ENCODE measurements at places on chromosomes 16 and 17.

DNA sequence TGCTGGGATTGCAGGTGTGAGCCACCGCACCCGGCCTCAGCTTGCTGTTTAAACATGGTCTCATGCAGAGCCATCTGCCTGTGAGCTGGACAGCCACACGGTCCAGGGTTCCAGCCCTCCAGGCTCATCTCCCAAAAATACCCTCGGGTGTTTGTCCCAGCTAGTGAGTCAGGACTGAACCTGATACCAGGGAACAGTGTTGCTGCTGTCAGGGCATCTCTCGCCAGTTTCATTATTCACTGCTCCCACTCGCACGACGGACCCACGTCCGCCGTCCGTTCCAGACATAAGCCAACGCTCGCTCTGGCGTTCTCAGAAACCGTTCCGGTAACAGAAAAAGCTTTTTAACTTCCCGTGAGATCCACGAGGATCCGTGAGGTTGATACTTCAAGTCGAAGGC, 77.6 kb downstream of the NXN start:
- DNase-seq = no peak

- DNase-seq = no peak
Measured at GRCh38 chr16:50740736-50741135, 1.1 kb upstream of the CYLD start.

- no peak for DNase-seq
Measured at GRCh38 chr16:82094942-82095540, 60.0 kb downstream of the HSD17B2 start.

GRCh38 chr17:36127199-36127893, 23.7 kb downstream of the CCL4 start:
- DNase-seq = no peak

DNA sequence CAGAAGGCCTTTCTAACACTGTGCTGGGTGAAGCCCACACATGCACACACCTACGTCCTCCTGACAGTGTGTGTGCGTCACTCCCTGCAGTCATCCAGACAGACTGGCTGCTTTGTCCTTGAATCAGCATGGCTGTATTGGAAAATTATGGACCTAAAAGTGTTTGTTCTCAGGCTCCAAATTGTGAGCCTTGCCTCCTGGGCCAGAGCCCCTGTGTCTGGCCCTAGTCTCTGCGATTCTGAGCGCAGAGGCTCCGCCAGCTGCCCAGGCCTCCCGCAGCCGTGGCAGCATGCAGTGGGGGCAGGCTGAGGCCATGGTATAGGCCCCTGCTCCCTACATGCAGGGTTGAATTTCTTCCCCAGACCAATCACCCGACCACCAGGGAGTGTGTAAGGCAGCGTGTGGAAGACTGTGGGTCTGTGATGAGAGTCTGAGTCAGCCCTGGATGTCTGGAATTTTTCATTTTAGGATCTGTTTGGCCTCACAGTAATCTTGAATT, 166.9 kb downstream of the LGALS9B start:
- DNase-seq = peak; percentile 64

- DNase-seq = peak; percentile 68
Measured at GRCh38 chr17:39139161-39139511, 12.3 kb downstream of the PLXDC1 start.

DNA sequence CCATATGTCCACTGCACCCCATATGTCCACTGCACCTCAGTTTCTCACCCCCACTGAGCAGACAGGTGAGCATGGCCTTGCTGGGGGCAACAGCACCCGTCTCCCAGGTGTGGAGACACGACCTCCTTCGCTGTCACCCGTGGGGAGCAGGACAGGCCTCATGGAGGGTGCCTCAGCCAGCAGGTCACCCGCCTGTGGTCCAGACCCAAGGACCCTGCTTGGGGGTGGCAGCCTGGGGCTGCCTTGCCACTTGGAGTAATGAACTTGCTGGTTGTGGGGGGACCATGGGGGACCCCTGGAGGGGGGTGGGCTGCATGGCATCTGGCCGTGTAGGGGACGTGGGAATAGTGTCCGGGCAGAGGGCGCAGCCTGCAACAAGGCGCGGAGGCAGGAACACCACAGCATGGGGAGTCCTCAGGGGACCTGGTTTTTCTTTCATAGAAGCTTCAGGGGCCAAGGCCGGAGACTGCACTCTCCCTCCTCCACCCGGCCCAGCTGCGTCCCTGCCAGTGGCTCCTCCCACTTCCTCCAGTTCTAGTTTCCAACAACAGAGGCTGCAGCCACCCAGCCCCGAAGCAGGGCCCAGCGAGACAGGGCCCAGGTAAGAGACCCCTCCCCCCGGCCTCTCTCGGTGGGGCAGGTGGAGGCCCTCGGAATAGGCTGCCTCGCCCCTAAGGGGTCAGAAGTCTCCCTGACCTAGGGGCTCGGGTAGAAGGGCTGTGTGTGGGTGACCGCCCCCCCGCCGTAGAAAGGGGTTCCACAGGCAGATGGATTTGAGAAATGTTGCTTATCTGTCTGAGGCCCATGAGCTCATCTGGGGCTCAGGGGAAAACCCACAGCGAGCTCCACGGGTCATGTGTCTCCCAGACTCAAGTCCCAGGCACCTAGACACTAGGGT, at the start of gene NHLRC4:
Gene NHLRC4, plus strand, starts transcription at position 531 of the 898 bp plus-strand sequence. CDS start 1,043 bp downstream, outside the sequence.
- DNase-seq = no peak

DNA sequence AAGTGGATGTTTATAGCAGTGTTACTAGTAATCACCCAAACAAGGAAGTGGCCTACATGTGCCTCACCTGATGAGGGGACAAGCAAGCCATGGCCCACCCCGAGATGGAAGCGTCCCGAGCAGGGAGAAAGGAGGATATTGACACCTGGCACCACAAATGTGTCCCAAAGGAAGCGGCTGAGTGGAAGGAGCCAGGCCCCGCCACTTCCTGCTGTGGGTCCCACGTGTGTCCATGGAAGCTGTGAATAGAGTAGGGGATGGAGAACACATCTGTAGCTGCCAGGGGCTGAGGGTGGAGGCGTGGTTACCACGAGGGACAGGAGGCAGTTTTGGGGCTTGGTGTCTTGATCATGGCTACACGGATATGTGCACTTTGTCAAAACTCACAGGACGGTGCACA, 49.2 kb downstream of the KCNJ12 start:
- no peak for DNase-seq

DNA sequence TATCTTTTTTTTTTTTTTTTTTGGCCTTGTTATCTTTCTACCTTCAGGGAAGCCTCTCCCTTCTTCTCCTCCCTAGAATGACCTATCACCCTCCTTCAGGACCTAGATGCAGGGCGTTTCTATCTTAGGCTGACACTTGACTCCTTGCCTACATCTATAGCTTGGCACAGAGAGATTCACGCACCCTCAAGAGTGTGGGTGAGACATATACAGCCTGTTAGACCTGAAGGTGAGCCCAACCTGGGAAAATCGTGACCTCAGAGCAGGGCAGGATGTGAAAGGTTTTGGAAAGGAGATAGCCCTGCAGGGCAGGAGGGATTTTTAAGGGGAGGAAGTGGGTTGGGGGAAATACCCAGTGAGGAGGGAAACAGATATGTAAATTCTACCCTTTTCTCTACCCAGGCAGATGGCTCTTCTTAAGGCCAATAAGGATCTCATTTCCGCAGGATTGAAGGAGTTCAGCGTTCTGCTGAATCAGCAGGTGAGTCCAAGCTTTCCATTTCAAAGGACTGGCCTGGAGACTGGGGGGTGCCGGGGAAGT, at the start of gene AHSP:
Gene AHSP, plus strand, starts transcription at position 167 of the 541 bp plus-strand sequence. Its CDS starts 240 bp downstream, at position 407.
- no peak for DNase-seq

DNA sequence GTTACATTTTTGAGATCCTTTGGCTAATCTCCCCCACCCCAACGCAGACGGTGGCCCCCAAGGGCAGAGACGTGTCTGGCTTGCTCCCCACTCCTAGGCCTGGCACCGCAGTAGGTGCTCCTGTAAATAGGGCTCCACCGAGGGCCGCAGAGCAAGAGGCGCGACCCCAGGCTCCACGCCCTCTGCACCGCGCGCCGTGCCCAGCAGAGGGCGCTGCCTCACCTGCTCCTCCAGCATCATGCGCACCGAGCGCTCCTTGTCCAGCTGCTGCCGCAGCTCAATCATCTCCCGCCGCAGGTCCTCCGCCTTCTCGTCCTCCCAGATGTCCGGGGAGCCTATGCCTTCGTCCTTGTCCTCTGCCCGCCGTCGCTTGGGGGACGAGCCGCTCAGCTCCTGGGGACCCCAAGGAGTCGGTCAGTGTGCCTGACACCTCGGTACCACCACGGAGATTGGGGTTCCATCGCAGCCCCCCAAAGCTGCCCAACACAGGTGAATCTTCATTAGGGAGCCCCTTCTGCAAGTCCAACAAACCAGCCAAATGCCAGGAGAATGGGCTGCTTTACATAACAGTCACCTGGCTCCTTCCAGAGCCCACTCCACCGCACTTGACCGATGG, 11.2 kb downstream of the TFAP4 start:
- no peak for DNase-seq

DNA sequence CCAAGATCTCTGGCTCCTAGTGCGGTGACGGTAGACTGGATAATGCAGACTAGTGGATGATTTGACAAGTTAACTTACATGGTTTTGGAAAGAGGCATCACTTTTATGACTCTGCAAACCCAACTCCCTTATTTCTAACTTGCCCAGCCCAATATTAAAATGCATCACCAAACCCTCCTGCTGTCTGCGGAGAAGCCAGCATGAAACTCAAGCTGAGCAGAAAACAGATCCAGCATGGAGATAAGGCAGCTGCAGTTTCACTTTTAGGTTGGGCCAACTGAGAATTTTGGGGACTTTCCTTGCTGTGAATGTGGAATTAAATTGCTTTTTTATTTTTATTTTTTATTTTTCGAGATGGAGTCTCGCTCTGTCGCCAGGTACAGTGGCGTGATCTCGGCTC, 27.8 kb downstream of the CDH1 start:
- DNase-seq = no peak

DNA sequence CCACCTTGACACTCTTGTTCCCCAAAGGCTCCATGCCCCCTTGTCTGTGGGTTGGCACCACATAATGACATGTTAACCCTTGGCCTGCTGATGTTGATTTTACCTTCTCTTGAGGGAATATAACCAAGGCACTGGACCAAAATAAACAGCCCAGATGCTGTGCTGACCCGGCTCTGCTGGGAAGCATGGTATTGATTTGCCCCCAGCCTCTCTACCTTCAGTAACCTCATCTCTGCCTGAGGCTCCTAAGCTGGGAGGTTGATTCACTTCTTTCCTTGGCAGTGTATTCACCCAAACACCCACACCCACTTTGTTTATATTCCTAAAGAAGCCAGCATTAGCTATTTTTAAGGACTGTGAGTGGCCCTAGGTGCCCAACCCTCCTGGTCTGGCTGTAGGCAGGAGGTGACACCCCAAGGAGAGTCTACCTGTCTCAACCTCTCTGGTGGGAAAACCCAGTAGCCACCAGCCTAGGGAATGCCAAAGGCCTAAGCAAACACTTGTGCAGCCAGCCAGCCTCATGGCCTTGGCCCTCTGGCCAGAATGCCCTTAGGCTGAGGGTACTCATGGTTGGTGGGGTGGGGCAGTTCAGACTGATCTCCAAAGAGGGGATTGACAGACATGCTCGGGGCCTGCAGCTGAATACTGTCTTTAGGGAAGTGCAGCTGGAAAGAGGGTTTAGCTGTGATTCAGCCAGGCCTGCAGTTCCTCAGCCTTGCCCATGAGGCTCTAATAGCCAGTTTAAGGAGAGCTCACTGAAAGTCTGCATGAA, 42.7 kb downstream of the GNAO1 start:
- DNase-seq = no peak

GRCh38 chr17:68317458-68317857, 26.2 kb downstream of the ARSG start:
- DNase-seq = no peak

DNA sequence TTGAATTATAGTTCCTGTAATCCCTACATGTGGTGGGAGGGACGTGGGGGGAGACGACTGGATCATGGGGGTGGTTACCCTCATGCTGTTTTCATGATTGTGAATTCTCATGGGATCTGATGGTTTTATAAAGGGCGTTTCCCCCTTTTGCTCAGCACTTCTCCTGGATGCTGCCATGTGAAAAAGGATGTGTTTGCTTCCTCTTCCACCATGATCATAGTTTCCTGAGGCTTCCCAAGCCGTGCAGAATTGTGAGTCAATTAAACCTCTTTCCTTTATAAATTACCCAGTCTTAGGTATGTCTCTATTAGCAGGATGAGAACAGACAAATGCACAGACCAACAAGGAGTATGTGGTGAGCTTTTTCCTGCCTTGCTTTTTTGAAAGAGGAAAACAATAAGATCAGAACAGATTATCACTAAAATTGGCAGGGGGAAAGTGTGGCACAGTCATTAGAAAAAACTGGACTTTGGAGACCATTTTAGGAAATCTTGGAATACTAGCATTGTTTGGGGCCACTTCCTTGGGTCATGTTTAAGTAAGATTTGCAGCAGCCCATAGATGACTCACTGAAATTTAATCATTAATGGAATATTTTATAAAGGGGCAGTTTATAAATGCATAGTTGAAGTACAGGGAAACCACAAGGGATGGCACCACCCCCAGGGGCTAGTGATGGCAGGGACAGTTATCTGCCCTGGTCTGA, 352.8 kb downstream of the CDH13 start:
- DNase-seq = no peak

- DNase-seq = no peak
Measured at GRCh38 chr17:57540596-57540995, 204.5 kb downstream of the CCDC182 start.

- DNase-seq = no peak
Measured at GRCh38 chr16:6701096-6701495, 631.5 kb upstream of the RBFOX1 start.

GRCh38 chr17:42279776-42280630, 3.8 kb upstream of the STAT5B start:
- DNase-seq = no peak

DNA sequence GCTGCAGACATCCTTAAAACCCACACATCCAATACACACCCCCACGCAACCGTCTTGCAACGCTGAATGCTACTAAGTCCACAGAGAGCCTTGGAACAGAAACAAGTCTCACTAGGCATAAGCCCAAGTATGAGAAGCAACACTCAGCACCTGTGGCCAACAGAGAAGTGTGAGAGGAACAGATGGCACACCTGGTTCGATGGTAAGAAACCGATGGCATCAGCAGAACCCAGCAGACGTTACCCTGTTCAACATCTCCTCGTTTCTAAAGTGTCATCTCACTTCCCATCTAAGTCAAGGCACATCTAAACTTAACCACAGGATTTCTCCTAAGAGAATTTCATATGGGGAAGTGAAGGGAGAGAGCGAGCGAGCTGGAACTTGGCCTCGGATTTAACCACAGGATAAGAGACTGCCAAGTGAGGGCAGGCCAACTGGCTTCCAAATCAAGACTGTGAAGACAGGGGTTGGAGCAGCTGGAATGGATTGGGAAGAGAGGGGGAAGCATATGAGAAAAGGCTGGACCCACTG, 41.0 kb downstream of the NXPH3 start:
- DNase-seq = no peak

- no peak for DNase-seq
Measured at GRCh38 chr17:58308985-58309917, 19.3 kb downstream of the TSPOAP1 start.

- DNase-seq = no peak
Measured at GRCh38 chr17:78256707-78257591, 25.5 kb downstream of the TMEM235 start.

- no peak for DNase-seq
Measured at GRCh38 chr17:56652628-56653027, 59.1 kb downstream of the NOG start.
